Pancreas (tissue), 10 donors: ENCODE measurements at places on chromosomes 3 and 15.

DNA sequence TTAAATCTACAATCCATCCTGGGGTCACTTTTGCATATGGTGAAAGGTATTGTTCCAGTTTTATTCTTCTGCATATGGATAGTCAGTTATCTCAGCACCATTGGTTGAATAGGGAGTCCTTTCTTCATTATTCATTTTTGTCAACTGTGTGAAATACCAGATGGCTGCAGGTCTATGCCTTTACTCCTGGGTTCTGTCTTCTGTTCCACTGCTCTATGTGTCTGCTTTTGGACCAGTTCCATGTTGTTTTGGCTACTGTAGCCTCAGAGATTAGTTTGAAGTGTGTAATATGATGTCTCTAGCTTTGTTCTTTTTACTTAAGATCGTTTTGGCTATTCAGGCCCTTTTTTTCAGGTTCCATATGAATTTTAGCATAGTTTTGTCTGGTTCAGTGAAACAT is 795.8 kb downstream of the OTOL1 start:
- H3K4me1 ChIP-seq, result no peaks in the 10 kb centered on the region
- H3K4me3 ChIP-seq, result no peak overlapping the region
- no peaks in the 10 kb centered on the region for H3K36me3 ChIP-seq
- H3K27ac ChIP-seq, result no peak overlapping the region
- no peak for DNase-seq
- H3K27me3 ChIP-seq, result no peaks in the 10 kb centered on the region

- H3K27me3 ChIP-seq, result no peaks in the 10 kb centered on the region
- no peaks in the 10 kb centered on the region for H3K4me1 ChIP-seq
- H3K27ac ChIP-seq, result no peak overlapping the region
- H3K4me3 ChIP-seq, result no peak overlapping the region
- DNase-seq, result no peak
Measured at GRCh38 chr3:22117091-22117490, 366.1 kb upstream of the ZNF385D start.

GRCh38 chr3:116259984-116260383 is 185.3 kb downstream of the LSAMP start:
- DNase-seq, result no peak
- no peak overlapping the region for H3K27ac ChIP-seq
- no peaks in the 10 kb centered on the region for H3K27me3 ChIP-seq
- no peak overlapping the region for H3K4me3 ChIP-seq
- H3K4me1 ChIP-seq, result no peaks in the 10 kb centered on the region

- peak; percentile 28 for DNase-seq
- no peaks in the 10 kb centered on the region for H3K4me1 ChIP-seq
Measured at GRCh38 chr3:46098319-46098761, 71.1 kb upstream of the XCR1 start.

DNA sequence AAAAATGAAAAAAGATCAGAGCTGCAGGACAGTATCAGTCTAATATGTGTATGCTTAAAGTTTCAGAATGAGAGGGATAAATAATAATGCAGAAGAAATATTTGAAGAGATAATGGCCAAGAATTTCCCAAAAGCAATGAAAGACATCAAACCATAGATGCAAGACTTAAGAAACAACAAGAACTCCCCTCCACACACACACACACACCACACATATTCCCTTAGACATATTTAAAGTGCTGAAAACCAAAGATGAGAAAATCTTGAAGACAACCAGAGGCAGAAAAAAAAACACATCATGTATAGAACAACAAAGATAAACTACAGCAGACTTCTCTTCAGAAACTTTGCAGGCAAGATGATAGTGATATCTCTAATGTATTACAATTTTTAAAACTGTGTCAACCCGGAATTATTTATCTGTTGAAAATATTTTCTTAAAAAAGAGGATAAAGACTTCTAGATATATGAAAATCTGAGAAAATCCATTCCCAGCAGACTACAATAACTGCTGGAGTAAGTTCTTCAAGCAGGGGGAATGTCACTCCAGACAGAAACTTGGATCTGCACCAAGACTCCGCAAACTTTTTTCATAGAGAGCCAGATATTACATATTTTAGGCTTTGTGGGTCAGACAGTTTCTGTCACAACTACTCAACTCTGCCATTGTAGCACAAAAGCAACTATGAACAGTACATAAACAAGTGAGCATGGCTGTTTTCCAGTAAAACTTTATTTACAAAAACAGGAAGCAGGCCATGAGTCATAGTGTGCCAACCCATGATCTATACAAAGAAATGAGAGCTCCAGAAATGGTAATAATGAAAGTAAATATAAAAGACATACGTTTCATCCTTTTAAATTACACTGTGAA is 223.4 kb upstream of the CGNL1 start:
- no peaks in the 10 kb centered on the region for H3K36me3 ChIP-seq
- H3K27ac ChIP-seq, result no peak overlapping the region
- no peaks in the 10 kb centered on the region for H3K4me1 ChIP-seq
- H3K27me3 ChIP-seq, result no peaks in the 10 kb centered on the region
- no peak for DNase-seq
- no peak overlapping the region for H3K4me3 ChIP-seq

GRCh38 chr3:20668411-20668810 is 482.4 kb upstream of the SGO1 start:
- H3K36me3 ChIP-seq, result no peaks in the 10 kb centered on the region
- H3K27ac ChIP-seq, result no peak overlapping the region
- no peaks in the 10 kb centered on the region for H3K4me1 ChIP-seq

DNA sequence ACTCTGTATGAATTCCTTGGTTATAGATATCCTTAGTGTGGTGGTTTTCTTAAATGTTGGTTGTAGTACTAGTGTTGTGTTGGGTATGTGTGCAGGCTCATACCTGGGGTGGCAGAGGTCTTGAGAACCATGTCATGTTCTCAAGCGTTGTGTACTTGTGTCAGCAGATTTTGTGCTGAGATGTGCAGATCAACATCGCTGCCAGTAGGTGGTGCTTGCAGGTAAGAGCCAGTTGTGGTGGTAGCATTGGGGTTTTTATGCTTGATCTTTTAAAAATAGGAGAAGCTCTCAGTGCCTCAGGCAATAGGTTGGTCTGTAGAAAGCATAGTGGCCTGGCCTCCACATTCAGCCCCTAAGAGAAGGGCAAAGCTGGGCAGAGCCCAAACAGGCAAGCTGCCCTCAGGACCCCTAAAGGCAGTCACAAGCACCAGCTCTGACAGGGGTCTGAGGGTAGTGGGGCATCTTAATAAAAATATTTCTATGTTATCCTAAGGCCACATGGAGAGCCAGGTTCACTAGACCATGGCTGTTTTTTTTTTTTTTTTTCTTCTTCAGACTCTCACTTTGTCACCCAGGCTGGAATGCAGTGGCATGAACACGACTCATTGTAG is 164.0 kb downstream of the IL20RB start:
- no peaks in the 10 kb centered on the region for H3K36me3 ChIP-seq
- no peak overlapping the region for H3K4me3 ChIP-seq
- DNase-seq, result peak; percentile 11
- no peaks in the 10 kb centered on the region for H3K27me3 ChIP-seq
- H3K27ac ChIP-seq, result no peak overlapping the region

DNA sequence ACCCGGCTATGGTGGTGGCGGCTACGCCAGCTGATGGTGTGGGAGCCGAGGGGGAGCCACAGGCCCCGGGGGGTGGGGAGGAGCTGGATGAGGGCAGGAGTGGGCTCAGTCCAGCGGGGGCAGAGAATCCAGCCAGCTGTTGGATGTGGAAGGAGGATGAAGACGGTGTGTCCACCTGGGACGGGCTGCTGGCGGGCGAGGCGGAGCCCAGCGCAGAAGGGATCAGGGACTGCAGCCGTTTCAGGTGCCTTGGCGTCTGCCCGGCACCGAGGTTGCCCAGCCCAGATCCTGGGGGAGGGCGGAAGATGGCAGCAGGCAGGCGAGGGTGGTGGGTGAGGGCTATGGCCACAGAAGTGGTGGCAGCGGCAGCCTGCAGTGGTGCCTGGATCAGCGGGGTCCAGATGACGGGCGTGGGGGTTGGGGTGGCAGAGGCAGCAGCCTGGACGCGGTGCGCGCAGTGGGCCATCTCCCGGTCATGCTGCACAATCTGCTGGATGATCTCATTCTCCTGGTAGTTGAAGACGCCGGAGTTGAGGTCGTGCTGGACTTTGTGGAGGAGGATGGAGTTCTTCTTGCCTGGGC is 45.3 kb downstream of the HCN4 start:
- H3K36me3 ChIP-seq, result no peaks in the 10 kb centered on the region
- H3K4me3 ChIP-seq, result no peak overlapping the region
- H3K27me3 ChIP-seq, result no peaks in the 10 kb centered on the region
- no peak overlapping the region for H3K27ac ChIP-seq
- no peaks in the 10 kb centered on the region for H3K4me1 ChIP-seq

- H3K27me3 ChIP-seq, result no peaks in the 10 kb centered on the region
- H3K4me3 ChIP-seq, result no peak overlapping the region
Measured at GRCh38 chr3:14846226-14846880, 27.6 kb downstream of the FGD5 start.

- H3K4me1 ChIP-seq, result no peaks in the 10 kb centered on the region
- H3K27ac ChIP-seq, result no peak overlapping the region
- no peak for DNase-seq
- H3K36me3 ChIP-seq, result no peaks in the 10 kb centered on the region
- H3K4me3 ChIP-seq, result no peak overlapping the region
Measured at GRCh38 chr15:63126726-63127125, 5.1 kb downstream of the LACTB start.

DNA sequence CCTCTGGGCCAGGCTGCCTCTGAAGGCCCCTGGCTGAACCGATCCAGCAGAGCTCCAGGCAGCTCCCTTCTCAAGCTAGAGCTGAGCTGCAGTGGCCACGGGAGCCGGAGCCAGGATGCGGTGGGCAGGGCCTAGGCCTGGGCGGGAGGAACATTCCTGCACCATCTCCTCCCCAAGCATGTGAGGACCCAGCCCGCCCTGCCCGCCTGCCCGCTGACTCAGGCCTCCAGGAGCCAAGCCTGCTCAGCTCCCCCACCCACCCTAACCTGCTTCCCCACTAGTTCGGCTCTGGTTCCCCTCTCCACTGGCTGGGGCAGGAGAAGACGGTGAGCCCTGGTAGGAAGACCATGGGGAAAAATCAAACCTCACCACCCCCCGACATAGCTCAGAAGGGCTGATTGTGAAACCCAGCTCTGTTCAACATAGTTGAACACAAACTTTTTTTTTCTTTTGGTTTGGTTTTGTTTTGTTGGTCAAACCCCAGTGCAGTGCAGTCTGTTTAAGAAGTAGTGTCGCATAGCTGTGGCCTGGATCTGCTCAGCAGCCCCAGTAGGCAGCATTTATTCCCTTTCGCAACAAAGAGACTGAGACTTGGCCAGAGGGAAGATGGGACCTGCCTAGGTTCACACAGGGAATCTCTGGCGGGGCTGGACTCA is 13.5 kb downstream of the SNX33 start:
- DNase-seq, result peak; percentile 69
- peaks cover 16% of the 10 kb centered on the region for H3K4me1 ChIP-seq
- no peaks in the 10 kb centered on the region for H3K27me3 ChIP-seq
- H3K27ac ChIP-seq, result peak overlapping the region; percentile 16

GRCh38 chr15:55683376-55683775 is 59.6 kb downstream of the PRTG start:
- H3K27ac ChIP-seq, result no peak overlapping the region
- no peak overlapping the region for H3K4me3 ChIP-seq
- H3K36me3 ChIP-seq, result no peaks in the 10 kb centered on the region
- H3K27me3 ChIP-seq, result no peaks in the 10 kb centered on the region
- DNase-seq, result no peak

GRCh38 chr15:92870010-92870591 is 30.0 kb upstream of the CHD2 start:
- H3K36me3 ChIP-seq, result no peaks in the 10 kb centered on the region
- H3K4me3 ChIP-seq, result no peak overlapping the region
- H3K27me3 ChIP-seq, result no peaks in the 10 kb centered on the region
- no peaks in the 10 kb centered on the region for H3K4me1 ChIP-seq

- no peaks in the 10 kb centered on the region for H3K36me3 ChIP-seq
- no peak for DNase-seq
- H3K4me3 ChIP-seq, result no peak overlapping the region
- H3K27me3 ChIP-seq, result no peaks in the 10 kb centered on the region
Measured at GRCh38 chr3:105496343-105496742, 129.6 kb downstream of the ALCAM start.

- H3K4me1 ChIP-seq, result no peaks in the 10 kb centered on the region
- H3K27me3 ChIP-seq, result no peaks in the 10 kb centered on the region
- no peak overlapping the region for H3K27ac ChIP-seq
- no peak overlapping the region for H3K4me3 ChIP-seq
- DNase-seq, result no peak
Measured at GRCh38 chr3:176848431-176849214, 348.7 kb downstream of the TBL1XR1 start.

GRCh38 chr15:62737551-62737950 is 305.0 kb upstream of the TPM1 start:
- H3K4me3 ChIP-seq, result no peak overlapping the region
- H3K27ac ChIP-seq, result no peak overlapping the region
- H3K4me1 ChIP-seq, result no peaks in the 10 kb centered on the region
- H3K36me3 ChIP-seq, result no peaks in the 10 kb centered on the region

DNA sequence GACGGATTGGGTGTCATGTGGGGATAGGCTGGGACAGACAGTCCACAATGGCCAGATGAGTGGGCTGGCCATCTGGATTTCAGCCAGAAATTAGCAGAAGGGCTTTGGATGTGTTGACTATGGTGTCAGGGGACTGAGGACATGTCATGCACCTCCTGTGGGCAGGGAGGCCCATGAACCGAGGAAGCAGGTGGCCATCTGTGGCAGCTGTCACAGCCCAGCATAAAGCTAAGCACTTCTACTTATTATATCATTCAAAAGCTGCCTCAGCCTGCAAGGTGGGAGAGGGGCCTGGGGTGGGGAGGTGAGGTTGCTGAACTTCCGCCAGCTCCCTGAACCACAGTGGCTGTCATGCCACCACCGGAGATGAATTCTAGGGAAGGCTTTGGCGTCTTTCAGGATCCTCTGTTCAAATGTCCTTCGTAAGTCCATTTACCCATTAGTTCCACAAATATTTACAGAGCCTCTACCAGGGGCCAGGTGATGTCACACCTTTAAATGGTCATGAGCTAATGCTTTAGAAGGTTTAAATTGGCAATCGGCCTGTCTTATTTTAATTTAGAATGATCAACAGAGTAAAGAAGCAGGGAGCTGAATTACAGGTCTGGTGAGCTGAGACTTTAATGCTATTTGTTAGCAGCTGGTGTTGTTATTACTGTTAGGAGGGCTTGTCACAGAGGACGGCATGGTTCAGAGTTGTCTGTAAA is 23.6 kb upstream of the CAV3 start:
- H3K27me3 ChIP-seq, result no peaks in the 10 kb centered on the region
- H3K27ac ChIP-seq, result no peak overlapping the region
- no peaks in the 10 kb centered on the region for H3K4me1 ChIP-seq
- no peak overlapping the region for H3K4me3 ChIP-seq
- DNase-seq, result no peak

DNA sequence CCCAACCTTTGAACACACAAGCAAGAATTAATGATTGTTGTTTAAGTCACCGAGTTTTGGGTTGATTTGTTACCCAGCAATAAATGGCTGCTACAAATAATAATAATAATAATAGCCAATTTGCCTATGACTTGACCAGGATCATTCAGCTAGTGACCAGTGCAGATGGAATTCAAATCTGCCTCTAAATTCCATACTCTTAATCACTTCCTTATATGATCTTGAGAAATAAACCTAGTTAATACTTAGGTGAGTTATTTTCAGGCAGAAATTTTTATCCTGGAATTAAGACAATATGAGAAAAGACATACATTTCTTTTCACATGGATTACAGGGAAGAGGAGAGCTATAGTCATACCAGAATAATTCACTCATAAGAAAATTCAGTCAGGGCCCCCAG is 116.0 kb upstream of the GALNT15 start:
- no peaks in the 10 kb centered on the region for H3K36me3 ChIP-seq
- H3K4me3 ChIP-seq, result no peak overlapping the region
- H3K27ac ChIP-seq, result no peak overlapping the region
- DNase-seq, result no peak
- no peaks in the 10 kb centered on the region for H3K4me1 ChIP-seq

- no peak overlapping the region for H3K27ac ChIP-seq
- H3K4me3 ChIP-seq, result no peak overlapping the region
- no peaks in the 10 kb centered on the region for H3K27me3 ChIP-seq
- no peak for DNase-seq
Measured at GRCh38 chr3:101036213-101036618, 43.0 kb upstream of the ABI3BP start.
